GM12878 (cell line): ENCODE measurements at places on chromosomes 13 and 19. TPM values are rescaled to one million over a fixed set of nuclear protein-coding genes. Genes with fewer than 3 reads are reported as not detected.

GRCh38 chr13:46176756-46177155 lies 5.2 kb downstream of the LCP1 start:
- peak overlapping the region; percentile 99 for H3K27ac ChIP-seq
- H3K36me3 ChIP-seq = peaks cover 16% of the 10 kb centered on the region; the same call in 1 of the 2 replicates
- H3K4me1 ChIP-seq = peaks cover 15% of the 10 kb centered on the region
- DNase-seq = peak; percentile 79
- H3K4me3 ChIP-seq = peak overlapping the region; percentile 72

GRCh38 chr13:107835339-107836018 lies 379.9 kb downstream of the LIG4 start:
- H3K27me3 ChIP-seq = no peaks in the 10 kb centered on the region
- no peak for DNase-seq
- no peaks in the 10 kb centered on the region for H3K36me3 ChIP-seq
- no peak overlapping the region for H3K27ac ChIP-seq

GRCh38 chr13:65293530-65294198 lies 1936.5 kb downstream of the PCDH9 start:
- H3K27ac ChIP-seq = no peak overlapping the region
- H3K4me3 ChIP-seq = no peak overlapping the region
- H3K36me3 ChIP-seq = no peaks in the 10 kb centered on the region
- no peak for DNase-seq

Gene TEX29
- not detected in 2 replicates for polyA plus RNA-seq

Gene CUL4A
- 58.1 and 66.5 TPM in 2 replicates for polyA plus RNA-seq

DNA sequence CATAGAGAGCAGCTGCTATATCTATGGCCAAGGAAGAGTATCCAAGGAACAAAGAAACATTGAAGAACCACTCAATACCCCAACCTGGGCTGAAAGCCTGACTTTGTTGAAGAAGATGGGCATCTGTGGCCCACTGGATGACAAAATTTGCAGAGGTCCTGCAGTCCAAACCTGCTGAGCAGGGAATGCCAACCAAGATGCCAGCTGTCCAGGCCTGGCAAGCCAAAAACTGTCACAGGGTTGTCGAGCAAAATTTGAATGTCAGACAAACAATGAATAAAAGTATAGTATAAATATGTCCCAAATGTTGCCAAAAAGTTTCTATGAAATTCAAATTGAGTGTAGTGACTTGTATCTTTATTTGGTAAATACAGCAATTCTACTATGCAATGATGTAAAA lies 1040.2 kb downstream of the PCDH9 start:
- no peak overlapping the region for H3K4me3 ChIP-seq
- no peaks in the 10 kb centered on the region for H3K4me1 ChIP-seq
- H3K27me3 ChIP-seq = no peaks in the 10 kb centered on the region

- H3K36me3 ChIP-seq = no peaks in the 10 kb centered on the region
- no peak overlapping the region for H3K4me3 ChIP-seq
- no peak overlapping the region for H3K27ac ChIP-seq
Observed at GRCh38 chr13:83248751-83249150, 633.5 kb downstream of the SLITRK1 start.

- H3K36me3 ChIP-seq = no peaks in the 10 kb centered on the region
- H3K4me1 ChIP-seq = peaks cover 14% of the 10 kb centered on the region
- H3K27ac ChIP-seq = no peak overlapping the region
- no peaks in the 10 kb centered on the region for H3K27me3 ChIP-seq
- peak overlapping the region; percentile 79; the same call in 1 of the 2 replicates for H3K4me3 ChIP-seq
- no peak for DNase-seq
Observed at GRCh38 chr19:18339723-18340122, 675 bp upstream of the PGPEP1 start.

Gene ZNF844
- polyA plus RNA-seq = 0.96 and 0.98 TPM in 2 replicates

DNA sequence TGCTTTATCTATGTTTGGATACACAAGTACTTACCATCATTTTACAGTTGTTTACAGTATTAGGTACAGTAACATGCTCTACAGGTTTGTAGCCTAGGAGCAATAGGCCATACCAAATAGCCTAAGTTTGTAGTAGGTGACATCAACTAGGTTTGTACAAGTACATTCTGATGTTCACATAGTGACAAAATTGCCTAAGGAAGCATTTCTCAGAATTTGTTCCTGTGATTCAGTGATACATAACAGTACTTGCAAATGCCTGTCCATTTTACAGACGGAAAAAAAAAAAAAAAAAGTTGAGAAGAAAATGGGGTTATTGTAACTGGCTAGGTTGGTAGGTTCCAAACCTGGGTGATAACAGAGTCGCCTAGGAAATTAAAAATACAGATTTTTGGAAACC lies 13.6 kb downstream of the UFM1 start:
- H3K27me3 ChIP-seq = no peaks in the 10 kb centered on the region
- H3K4me3 ChIP-seq = no peak overlapping the region
- no peaks in the 10 kb centered on the region for H3K4me1 ChIP-seq
- no peaks in the 10 kb centered on the region for H3K36me3 ChIP-seq
- DNase-seq = no peak
- no peak overlapping the region for H3K27ac ChIP-seq

GRCh38 chr19:5637971-5638370 lies 15.1 kb downstream of the SAFB start:
- H3K4me3 ChIP-seq = no peak overlapping the region
- peaks cover 24% of the 10 kb centered on the region for H3K36me3 ChIP-seq
- no peaks in the 10 kb centered on the region for H3K4me1 ChIP-seq
- H3K27ac ChIP-seq = no peak overlapping the region
- no peaks in the 10 kb centered on the region for H3K27me3 ChIP-seq
- DNase-seq = no peak

Gene CD70
- 349 and 371 TPM in 2 replicates for polyA plus RNA-seq

Gene SLITRK6
- not detected in 2 replicates for polyA plus RNA-seq

- H3K27me3 ChIP-seq = no peaks in the 10 kb centered on the region
- no peaks in the 10 kb centered on the region for H3K36me3 ChIP-seq
- peak; percentile 76 for DNase-seq
- peak overlapping the region; percentile 67 for H3K27ac ChIP-seq
- peak overlapping the region; percentile 25; the same call in 1 of the 2 replicates for H3K4me3 ChIP-seq
- peaks cover 20% of the 10 kb centered on the region for H3K4me1 ChIP-seq
Observed at GRCh38 chr13:50810998-50811397, 32.5 kb downstream of the DLEU7 start.

GRCh38 chr19:48253999-48254398 lies 1.7 kb downstream of the CARD8 start:
- H3K4me3 ChIP-seq = no peak overlapping the region; the same call in 1 of the 2 replicates
- DNase-seq = no peak
- H3K27me3 ChIP-seq = no peaks in the 10 kb centered on the region

DNA sequence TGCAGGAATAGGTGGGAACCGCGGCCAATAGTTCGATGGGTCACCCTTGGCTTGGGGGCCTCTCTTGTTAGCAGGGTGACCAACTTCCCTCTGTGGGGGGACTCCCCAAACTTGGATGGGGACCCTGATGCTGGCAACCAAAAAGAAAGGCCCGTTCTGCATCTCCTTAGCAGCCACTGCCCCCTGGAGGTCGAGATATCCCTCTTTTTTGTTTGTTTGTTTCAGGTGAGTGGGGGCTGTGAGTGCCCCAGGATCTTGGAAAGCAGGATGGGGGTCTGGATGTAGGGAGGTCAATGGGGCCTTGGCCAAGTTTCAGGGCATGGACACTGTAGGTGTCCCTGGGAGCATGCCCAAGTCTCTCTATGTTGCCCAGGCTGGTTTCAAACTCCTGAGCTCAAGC lies 7.7 kb upstream of the CRTC1 start:
- DNase-seq = no peak
- H3K4me1 ChIP-seq = no peaks in the 10 kb centered on the region; the same call in 1 of the 2 replicates
- H3K4me3 ChIP-seq = no peak overlapping the region

Gene SNRPD2
- polyA plus RNA-seq = 1,262 and 1,296 TPM in 2 replicates

GRCh38 chr13:91313581-91313980 lies 33.9 kb upstream of the MIR17HG start:
- H3K27ac ChIP-seq = no peak overlapping the region; the same call in 1 of the 2 replicates
- H3K4me3 ChIP-seq = 0 out of 2 replicates have a peak overlapping the region, but pooled peaks have one; percentile 26
- H3K27me3 ChIP-seq = no peaks in the 10 kb centered on the region
- peaks cover 4% of the 10 kb centered on the region for H3K4me1 ChIP-seq
- DNase-seq = no peak
- H3K36me3 ChIP-seq = no peaks in the 10 kb centered on the region

DNA sequence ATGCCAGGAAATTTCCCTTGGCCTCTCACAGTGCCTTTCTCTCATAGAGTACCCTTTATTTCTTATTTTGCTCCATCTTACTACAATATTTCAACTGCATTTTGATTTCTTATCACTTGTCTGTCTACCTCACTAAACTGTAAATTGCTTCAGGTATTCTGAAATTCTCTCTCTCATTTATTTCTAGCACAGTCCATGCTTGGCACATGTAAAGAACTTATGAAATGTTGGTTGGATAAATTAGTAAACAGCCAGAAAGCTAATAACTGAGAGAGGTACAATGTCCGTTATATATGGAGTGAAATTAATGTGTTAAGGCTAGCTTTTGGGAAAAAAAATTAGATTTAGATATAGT lies 138.3 kb upstream of the RFC3 start:
- peaks cover 5% of the 10 kb centered on the region; the same call in 1 of the 2 replicates for H3K4me1 ChIP-seq
- no peaks in the 10 kb centered on the region for H3K27me3 ChIP-seq
- DNase-seq = no peak
- H3K27ac ChIP-seq = peak overlapping the region; percentile 95
- peak overlapping the region; percentile 77 for H3K4me3 ChIP-seq

DNA sequence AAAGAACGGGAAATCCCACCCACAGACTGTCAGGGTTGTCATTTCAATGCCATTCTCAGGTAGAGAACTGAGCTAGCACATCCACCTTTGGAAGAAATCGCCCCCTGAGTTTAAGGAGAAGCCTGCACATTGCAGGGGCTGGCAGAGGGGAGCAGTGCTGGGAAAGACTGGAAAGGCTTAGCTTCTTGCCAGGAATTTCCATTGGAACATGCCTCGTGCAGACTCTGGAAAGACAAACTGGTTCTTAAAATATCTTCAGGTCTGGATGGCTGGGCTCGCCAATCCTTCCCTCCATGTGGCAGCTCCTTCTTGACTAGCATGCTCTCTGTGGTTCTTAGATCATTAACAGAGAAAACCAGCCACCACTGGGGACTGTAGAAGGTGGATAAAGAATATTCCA lies 414.1 kb downstream of the TSHZ3 start:
- H3K36me3 ChIP-seq = no peaks in the 10 kb centered on the region
- no peaks in the 10 kb centered on the region for H3K27me3 ChIP-seq
- no peak overlapping the region for H3K27ac ChIP-seq
- DNase-seq = no peak
- no peaks in the 10 kb centered on the region for H3K4me1 ChIP-seq

DNA sequence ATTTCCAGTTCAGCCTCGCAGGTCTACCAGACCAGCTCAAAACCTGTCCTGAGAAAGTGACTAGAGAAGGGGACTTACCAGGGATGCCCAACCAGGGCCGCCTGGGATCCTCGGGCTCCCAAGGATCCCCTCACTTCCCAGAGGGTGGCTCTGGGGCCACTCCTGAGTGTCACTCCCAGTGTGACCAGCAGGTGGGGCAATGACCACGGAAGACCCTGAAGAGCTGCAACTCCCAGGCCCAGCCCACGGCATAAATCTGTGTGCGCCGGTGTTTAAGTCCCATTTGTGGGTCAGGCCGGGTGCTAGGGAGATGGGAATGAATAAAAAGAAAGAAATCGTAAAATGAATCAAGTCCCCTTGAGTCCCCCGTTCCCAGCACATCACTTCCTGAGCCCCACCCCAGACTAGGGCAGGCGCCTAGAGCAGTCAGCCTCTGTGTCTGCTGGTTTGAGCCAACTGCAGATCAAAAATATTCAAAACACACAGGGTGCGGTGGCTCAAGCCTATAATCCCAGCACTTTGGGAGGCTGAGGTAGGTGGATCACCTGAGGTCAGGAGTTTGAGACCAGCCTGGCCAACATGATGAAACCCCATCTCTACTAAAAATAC lies 10.7 kb downstream of the PTGIR start:
- peaks cover 7% of the 10 kb centered on the region; the same call in 1 of the 2 replicates for H3K36me3 ChIP-seq
- H3K4me3 ChIP-seq = no peak overlapping the region
- peaks cover 47% of the 10 kb centered on the region for H3K4me1 ChIP-seq
- no peak overlapping the region for H3K27ac ChIP-seq
- DNase-seq = no peak

DNA sequence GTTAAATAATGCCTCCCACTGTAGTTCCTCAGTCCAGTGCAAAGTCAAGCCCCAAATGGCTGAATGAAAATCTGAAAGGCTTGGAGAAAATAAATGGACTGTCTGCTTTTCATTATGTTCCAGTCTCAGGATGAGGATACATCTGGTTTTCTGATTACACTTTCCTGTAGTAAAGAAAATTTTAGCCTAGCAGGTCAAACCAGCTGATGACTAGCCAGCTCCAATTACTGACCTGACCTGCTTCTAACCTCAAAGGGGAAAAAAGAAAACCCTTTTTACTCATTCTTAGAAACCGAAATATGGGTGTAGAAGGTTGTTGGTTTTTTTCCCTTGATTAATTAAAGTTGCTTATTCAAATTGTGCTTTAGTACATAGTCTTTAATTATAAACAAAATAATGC lies 418.4 kb downstream of the EFNB2 start:
- H3K27me3 ChIP-seq = no peaks in the 10 kb centered on the region
- no peak overlapping the region for H3K4me3 ChIP-seq
- H3K36me3 ChIP-seq = no peaks in the 10 kb centered on the region

Gene PGLYRP2
- 0.16 and 0.22 TPM in 2 replicates for polyA plus RNA-seq

DNA sequence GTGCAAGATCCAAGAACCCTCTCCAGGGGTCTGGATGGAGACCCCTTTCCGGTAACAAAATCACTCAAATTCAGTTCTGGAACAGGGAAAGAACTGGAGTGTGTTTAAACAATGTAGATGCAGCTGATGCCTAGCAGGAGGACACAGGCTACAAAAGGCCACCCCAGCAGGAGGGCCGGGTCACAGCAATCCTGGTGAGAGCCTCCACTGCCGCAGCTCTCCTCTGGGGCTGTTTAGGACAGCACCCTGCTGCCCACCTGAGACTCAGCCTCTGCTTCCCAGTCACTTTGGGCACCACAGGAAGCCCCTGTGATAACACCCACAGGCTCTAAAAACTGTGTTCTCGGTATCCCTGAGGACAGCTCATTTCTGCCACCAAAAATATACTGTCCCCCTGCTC lies 318.7 kb upstream of the NBEA start:
- DNase-seq = no peak
- no peaks in the 10 kb centered on the region for H3K4me1 ChIP-seq
- no peak overlapping the region for H3K4me3 ChIP-seq
- H3K36me3 ChIP-seq = no peaks in the 10 kb centered on the region

Gene ZNF112
- 0.04 and 0.07 TPM in 2 replicates for polyA plus RNA-seq

- no peak overlapping the region for H3K4me3 ChIP-seq
- no peaks in the 10 kb centered on the region for H3K27me3 ChIP-seq
- no peak overlapping the region for H3K27ac ChIP-seq
- no peaks in the 10 kb centered on the region for H3K36me3 ChIP-seq
Observed at GRCh38 chr19:55958356-55958755, 10.7 kb downstream of the NLRP8 start.

Gene PCDH20
- polyA plus RNA-seq = not detected in 2 replicates

Gene IFI30
- 439 and 445 TPM in 2 replicates for polyA plus RNA-seq

GRCh38 chr19:47679922-47680857 lies 33.0 kb upstream of the EHD2 start:
- H3K36me3 ChIP-seq = peaks cover 9% of the 10 kb centered on the region
- DNase-seq = no peak
- no peak overlapping the region for H3K4me3 ChIP-seq
- H3K4me1 ChIP-seq = no peaks in the 10 kb centered on the region
- H3K27ac ChIP-seq = no peak overlapping the region

Gene CCL25
- polyA plus RNA-seq = 6.8 and 8.8 TPM in 2 replicates
